T-helper 2 cell treated with Interferon-gamma antibody and Interleukin-4, amounts not matched to agents 5 μg/mL and 100 μg/mL, for 36 hours (primary cell): ENCODE measurements at places on chromosomes 7 and 10.

- DNase-seq, result no peak
Observed at GRCh38 chr10:124313374-124313773, 105.3 kb downstream of the OAT start.

GRCh38 chr10:130929422-130930325 is 381.8 kb downstream of the TCERG1L start:
- no peak for DNase-seq

DNA sequence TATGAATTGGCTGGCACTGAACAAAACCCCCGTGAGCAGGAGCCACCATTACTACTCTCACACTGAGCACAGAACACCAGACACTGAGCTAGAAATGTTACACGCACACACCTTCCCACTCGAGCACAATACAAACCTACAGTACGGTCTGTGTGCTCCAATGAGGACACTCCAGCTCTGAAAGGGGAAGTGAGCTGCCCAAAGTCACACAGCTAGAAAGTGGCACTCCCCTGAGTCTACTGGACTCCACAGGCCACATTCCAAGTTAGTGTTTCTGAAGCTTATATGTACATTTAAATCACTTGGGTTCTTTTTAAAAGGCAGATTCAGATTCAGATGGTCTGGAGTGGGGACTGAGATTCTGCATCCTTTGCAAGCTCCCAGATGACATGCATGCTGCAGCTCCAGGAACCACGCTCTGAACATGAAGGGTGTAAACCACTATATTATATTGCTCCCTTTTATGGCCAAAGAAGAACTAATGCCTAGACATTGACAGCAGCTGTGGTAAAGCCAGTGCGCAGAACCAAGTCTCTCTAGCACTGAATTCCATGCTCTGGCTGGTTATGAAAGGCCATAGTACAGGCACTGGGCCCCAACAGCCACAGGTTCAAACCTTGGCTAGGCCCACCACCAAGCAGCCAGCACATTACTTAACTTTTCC is 77.1 kb downstream of the FRMPD2 start:
- DNase-seq, result no peak

GRCh38 chr10:122650331-122650730 is 49.3 kb downstream of the C10orf120 start:
- DNase-seq, result no peak

GRCh38 chr10:43384252-43385221 is 13.1 kb downstream of the FXYD4 start:
- DNase-seq, result no peak

DNA sequence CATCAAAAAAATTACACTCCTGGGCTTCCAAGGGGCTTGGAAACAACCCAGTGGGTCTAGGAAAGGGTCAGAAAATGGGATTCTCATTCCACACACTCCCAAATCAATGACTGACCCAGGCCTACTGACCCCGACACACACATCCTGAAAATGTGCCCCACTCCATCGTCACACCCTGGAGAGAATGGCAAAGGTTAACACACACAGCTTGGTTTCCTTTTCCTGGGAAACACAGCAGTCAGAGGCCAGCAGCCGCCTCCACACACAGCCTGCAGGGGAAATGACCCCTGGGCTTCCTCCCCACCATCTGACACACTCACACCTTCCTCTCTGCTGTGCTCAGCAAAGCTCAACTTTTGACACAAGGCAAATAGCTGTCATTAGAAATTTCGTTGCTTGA is 42.9 kb downstream of the SH3PXD2A start:
- no peak for DNase-seq

- DNase-seq, result no peak
Observed at GRCh38 chr7:14630048-14630447, 272.5 kb downstream of the DGKB start.

- DNase-seq, result no peak
Observed at GRCh38 chr10:130963786-130964522, 347.6 kb downstream of the TCERG1L start.

GRCh38 chr7:101792051-101792681 is 25.3 kb upstream of the CUX1 start:
- DNase-seq, result no peak

DNA sequence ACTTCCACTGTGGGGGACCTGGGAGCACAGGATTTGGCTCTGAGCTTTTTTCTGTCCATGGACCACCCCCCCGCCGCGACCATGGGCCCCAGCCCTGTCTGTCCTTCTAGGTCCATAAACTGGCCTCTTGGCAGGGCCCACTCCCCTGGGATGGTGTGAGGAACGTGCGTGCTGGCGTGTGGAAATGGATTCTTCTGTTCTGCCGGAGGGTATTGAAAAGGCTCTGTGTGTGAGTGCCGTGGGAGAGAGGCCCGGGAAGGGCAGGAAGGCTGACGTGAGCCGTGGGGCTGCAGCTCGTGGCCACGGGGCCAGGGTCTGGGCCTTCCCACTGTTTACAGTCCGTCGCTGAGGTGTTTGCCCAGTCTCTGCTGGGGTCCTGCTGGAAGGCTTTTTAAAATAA is 123.7 kb downstream of the GRK5 start:
- DNase-seq, result no peak

- no peak for DNase-seq
Observed at GRCh38 chr7:14622559-14622958, 280.0 kb downstream of the DGKB start.

DNA sequence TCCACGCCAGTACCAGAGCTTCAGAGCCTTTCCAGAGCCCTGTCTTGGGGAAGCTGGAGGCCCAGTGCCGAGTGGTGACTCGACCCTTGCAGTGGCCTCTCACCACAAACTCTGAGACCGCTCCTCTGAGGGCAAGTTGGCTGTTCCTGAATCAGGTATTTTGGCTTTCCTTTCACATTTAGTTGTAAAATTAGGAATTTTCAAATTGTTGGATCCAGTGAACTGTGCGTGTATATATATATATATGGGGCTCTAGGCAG is 128.7 kb upstream of the UNC5B start:
- no peak for DNase-seq

DNA sequence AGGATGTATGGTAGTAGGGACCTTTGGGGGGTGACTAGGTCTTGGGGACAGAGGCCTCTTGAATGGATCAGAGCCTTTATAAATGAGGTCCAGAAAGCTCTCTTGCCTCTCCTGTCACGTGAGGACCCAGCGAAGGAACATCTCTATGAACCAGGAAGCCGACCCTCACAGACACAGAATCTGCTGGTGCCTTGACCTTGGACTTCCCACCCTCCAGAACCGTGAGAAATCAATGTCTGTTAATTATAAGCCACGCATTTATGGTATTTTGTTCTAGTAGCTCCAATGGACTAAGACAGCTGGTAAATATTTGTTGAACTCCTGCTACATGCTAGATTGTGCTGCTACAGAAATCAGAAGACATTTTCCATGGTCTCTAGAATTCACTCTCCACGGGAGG is 276.9 kb downstream of the SFMBT2 start:
- no peak for DNase-seq

GRCh38 chr7:101243646-101244374 is 1.1 kb downstream of the FIS1 start:
- DNase-seq, result no peak

GRCh38 chr7:77426521-77427051 is 10.4 kb upstream of the GSAP start:
- no peak for DNase-seq

- DNase-seq, result no peak
Observed at GRCh38 chr7:88200789-88201188, 19.0 kb downstream of the SRI start.

DNA sequence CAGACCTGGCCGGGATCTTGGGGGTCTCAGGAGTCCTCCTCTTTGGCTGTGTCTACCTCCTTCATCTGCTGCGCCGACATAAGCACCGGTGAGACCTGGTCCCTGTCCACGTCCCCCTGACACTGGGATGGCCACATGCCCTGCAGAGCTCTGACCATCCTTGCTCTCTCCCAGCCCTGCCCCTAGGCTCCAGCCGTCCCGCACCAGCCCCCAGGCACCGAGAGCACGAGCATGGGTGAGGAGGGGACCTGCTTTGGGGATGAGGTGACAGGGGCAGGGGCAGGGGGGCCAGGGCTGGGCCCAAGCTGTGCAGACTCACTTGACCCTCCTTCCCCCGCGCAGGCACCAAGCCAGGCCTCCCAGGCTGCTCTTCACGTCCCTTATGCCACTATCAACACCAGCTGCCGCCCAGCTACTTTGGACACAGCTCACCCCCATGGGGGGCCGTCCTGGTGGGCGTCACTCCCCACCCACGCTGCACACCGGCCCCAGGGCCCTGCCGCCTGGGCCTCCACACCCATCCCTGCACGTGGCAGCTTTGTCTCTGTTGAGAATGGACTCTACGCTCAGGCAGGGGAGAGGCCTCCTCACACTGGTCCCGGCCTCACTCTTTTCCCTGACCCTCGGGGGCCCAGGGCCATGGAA is 959 bp downstream of the PVRIG start:
- DNase-seq, result no peak

GRCh38 chr7:7438851-7439250 is 96.8 kb downstream of the COL28A1 start:
- no peak for DNase-seq

DNA sequence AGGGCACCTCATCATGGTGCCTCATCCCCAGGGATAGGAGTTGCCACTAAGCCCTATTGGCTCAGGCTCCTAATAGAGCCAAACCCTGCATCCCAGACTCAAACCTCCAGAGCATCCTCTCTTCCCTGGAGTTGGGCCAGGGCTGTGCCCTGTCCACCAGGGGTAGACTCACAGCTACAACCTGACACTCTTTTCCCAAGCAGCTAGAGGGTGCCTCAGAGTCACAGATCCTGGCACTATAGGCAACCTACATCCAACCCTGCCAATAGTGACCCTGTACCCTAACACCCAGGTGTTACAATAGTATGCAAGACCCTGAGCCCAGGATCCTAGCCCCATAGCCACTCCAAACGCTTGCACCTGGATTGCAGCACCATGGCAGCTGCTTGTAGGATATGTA is 64.0 kb upstream of the PLA2G12B start:
- no peak for DNase-seq

DNA sequence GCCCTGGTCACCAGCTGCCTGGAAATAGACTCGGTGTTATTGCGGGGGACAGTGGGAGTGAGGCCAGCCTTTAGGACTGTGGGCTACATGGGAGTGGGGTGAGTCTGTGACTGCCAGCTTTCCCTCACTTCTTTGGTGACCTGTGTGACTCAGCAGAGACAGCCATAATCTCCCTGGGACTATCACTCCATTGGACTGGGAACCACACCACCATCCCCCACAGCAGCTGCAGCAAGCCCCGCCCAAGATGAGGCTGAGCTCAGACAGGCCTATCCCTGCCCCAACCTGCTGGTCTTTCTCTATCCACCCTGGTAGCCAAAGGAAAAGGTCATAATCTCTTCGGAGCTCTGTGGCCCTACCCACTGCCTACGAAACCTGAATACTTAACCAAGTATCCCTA is 263.2 kb downstream of the FZD1 start:
- DNase-seq, result no peak

DNA sequence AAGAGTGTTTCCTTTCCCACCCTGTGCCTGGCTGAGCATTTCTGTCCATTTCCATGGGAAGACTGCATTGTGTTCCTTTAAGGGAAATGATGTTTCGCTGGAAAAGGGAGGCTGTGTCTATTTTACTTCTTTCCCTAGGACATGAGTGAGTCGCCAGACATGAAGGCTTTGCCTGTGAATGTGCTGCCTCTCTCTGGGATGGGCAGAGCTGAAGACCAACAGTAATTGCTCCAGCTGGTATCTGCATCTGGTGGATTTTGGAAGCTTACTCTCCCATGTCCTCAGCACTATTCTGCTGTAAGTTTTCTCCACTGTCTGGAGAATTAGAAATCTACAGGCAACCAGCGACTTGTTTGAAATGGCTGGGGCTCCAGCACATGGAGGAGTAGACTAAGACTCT is 264.6 kb upstream of the BMPER start:
- DNase-seq, result no peak

GRCh38 chr7:149625340-149625946 is 127.8 kb upstream of the ZNF746 start:
- peak; percentile 50 for DNase-seq

DNA sequence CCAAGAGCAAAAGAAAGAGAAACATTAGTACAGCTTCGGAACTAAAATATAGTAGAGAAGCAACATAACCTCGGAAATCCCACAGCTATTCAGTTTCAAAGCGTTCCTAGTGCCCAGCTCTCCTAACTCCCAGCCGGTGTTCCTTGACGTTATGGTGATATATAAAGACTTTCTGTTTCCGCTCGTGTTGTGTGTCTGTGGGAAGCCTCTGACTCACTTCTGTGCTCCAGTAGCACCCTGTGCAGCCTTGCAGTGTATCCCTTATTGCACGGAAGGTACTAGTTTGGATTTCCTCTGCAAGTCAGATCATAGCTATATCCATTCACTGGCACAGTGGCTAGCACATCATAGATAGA is 535 bp downstream of the ASAH2B start:
- DNase-seq, result peak; percentile 33

- no peak for DNase-seq
Observed at GRCh38 chr10:125006188-125006680, 64.3 kb downstream of the ZRANB1 start.

DNA sequence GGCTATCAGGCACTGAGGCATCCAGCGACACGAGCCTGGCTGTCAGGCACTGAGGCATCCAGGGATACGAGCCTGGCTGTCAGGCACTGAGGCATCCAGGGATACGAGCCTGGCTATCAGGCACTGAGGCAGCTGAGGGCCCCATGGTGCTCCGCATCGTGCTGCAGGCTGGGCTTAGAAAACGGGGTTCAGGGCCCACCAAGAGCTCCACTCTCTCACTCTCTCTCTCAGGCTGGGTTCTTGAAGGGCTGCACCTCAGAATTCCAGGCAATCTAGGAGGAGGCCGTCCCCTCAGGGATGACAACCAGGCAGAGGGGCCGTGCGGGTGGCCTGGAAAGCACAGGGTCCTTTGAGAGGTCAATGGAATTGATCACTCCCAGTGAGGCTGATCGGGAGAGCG is 69.0 kb downstream of the CFAP46 start:
- no peak for DNase-seq

- DNase-seq, result no peak
Observed at GRCh38 chr10:51759896-51760534, 60.6 kb upstream of the CSTF2T start.

- no peak for DNase-seq
Observed at GRCh38 chr7:116394106-116394505, 105.4 kb upstream of the CAV2 start.

DNA sequence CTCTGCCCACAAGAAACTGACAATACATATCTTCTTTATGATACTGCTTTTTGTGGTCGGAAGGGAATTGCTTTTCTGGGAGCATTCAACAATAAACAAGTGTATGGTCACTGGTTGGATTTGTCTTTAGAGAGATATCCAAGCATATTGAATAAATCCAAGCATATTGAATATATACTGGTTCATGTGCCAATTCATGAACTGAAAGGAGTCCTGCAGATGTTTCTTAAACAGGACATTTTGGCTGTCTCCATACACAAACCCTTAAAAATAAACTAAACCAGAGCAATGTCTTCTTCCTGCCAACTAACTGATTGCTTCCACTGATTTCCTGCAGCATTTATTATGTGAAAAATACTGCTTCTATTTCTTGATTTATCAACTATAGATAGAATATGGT is 173.9 kb downstream of the FOXP2 start:
- DNase-seq, result no peak
